CD4-positive, alpha-beta T cell treated with Interleukin-17A for 1 hour (primary cell): ENCODE measurements at places on chromosomes 7 and 10.

- DNase-seq: no peak
Observed at GRCh38 chr10:104301907-104302690, 33.1 kb downstream of the GSTO2 start.

DNA sequence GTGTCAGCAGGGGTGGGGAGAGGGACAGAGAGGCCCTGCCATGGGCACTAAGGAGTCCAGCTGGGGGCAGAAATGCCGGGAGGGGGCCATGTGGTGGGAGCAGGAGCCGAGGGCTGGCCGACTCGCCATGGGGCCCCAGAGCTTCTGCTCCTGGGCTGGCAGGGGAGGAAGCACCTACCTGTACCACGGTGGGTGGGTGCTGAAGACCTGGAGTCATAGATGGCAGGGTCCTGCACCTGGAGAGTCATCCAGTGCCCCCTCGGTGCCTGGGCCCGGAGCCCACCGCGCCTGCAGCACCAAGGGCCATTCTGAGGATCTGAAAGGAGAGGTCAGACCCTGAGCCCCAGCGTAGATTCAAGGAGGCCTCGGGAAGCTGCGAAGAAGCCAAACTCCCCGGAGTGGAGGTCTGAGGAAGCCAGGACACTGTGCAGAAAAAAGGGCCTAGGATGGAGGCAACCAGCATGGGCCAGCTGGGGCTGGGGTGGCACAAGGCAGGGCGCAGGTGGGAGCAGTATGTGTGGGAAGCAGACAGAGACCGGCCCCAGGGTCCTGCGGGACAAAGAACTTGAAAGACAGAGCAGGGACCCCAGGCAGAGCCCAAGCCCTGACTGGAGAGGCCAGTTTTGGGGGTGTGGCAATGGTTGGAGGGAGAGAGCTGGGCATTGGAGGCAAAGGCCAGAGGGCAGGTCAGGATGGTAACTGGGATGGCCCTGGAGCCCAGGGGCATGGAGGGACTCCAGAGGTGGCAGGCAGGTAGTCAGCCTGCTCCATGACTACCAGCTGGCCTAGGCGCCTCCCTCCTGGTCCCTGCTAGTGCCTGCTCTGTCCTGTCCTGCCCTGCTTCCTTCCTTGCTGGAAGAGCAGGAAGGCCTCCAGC, 26.7 kb upstream of the SMARCD3 start:
- no peak for DNase-seq

DNA sequence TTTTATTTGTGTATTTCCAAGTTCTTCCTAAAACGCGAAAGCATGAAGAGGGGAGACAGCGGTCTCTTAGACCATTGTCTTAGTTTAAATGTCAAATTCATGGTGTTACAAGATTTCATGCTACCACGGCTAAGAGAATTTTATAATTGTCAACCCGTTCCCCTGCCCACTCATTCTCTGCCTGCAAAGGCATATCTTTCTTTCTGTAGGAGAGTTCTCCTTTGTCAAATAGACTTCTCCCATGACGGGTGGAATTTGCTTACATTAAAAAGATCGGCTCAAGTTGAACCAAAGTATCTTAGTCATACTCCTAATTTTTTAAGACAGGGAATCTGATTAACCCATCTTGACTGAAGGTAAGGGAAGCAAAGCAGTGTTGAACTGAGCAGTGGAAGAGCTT, 539.2 kb downstream of the REEP3 start:
- no peak for DNase-seq

GRCh38 chr10:129090618-129091366, 376.2 kb upstream of the MGMT start:
- DNase-seq: no peak

GRCh38 chr7:55622241-55622640, 49.9 kb upstream of the VOPP1 start:
- no peak for DNase-seq

- DNase-seq: no peak
Observed at GRCh38 chr10:117694190-117694589, 151.6 kb downstream of the EMX2 start.

GRCh38 chr10:129335942-129336341, 131.1 kb upstream of the MGMT start:
- no peak for DNase-seq

DNA sequence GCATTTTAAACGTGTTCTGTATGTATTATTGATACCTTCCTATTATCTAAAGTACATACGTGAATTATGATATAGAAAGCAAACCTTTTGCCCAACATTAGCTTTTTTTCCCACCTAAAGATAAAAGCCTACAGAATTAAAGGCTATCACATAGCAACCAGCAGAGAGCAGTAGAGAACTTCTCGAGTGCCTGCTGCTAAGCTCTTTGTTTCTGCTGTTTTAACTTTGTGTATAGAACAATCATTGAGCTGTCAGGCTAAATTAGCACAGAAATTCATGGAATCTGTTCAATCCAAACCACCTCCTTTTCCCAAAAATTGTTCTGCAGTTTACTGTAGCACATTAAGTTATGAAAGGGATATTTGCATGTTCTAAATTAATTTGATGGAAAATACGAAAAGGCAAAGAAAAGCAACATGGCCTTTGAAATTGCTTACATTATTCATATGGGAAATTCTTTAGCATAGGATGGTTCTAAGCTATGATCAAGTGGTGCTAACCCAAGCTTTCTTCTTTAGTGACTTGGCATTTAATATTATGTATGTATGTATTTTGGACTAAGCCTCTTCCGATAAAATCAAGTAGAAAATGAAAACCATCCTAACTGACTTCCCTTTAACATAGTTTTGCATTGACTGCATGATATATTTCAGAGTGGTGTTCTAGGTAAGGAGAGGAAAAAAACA, 1288.5 kb downstream of the GATA3 start:
- DNase-seq: peak; percentile 16

DNA sequence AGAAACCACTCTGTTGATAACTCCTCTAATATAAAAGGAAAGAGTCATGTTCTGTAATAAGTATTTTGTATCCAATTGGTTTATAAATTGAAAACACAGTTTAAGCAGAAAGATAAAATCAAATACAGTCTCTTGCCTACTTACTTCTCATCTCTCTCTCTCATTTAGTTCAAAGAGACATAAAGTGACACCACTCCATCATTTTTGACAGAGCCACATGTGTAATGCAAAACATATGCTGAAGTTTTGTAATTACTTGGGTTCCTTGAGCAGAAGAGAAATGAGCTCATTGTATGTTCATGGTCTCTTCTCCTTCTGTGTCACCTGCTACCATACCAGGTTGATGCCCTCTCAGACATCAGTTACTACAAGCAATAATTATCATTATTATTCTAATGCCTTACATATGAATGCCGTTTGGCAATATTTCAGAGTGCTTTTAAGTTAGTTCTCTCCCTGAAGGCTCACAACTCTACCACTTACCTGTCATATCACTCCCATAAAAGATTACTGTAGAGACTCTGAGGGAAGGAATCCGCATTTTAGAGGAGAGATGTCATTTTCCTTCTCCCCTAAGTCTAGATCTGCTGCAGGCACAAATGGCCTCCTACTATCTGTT, 59.9 kb upstream of the SKAP2 start:
- no peak for DNase-seq

- DNase-seq: no peak
Observed at GRCh38 chr7:133355325-133355708, 102.4 kb downstream of the EXOC4 start.

DNA sequence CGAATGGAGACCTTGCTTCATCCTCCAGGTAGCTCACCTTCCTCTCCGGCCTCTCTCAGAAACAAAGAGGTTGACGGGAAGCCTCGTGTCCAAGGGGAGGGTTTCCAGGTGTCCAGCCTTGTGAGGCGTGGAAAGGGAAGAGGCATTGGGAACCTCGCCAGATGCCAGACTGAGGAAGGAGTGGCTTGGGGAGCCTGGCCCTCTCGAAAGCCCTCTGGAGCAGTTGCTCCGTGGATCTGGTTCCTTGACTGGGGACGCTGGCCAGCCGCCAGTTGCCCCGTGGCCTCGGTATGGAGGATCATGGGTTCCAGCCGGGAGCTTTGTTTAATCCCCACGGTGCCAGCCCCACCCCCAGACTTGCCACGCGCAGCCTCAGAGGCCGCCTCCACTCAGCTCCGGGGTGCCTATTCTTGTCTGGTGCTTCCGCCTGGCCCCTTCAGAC, 30.3 kb upstream of the SUN1 start:
- DNase-seq: no peak

DNA sequence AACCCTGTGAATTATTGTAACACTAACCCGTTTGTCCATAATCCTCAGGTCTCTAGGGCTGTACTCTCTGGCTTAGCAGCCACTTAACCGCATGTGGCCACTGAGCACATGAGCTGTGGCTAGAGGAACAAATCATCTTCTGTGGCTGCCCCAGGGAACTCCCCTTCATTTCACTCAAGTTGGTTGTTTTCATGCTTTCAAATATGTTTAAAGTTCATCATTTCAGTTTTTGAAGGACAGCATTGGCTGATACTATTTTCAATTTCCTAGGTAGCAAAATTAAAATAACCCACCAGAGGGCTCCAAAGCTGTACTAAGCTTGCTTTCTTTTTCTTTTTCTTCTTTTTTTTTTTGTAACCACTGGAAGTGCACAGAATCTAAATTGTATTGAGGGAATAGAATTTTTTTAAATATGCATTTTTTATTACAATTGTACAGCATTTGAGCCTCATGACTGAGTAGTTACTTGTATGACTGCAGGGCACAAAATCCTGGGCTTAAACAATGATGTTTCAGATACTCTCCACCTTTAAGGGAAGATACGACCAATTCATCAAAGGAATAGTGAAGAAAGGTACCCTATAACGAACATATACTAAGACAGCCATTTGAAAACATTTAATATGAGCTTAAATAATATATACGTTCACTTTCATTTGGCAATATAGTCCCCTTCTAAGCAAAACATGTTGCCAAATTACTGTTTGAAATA, 38.6 kb downstream of the MRC1 start:
- DNase-seq: peak; percentile 28

DNA sequence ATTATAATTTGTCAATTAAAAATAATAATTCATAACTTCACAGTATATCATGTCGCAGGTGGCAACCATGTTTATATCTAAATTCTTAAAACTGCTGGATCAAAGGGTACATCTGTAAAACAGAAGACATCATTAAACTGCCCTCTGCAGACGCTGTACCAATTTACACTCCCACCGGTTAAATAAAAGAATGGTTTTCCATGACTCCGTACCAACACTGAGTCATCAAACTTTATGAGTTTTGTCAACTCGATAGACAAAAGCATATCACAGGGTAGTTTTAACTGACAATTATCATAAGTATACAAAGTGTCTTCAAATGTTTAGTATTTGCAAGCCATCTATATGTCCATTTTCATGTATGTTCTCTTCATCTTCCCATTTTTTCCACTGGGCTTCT, 5.7 kb upstream of the GSTK1 start:
- no peak for DNase-seq

DNA sequence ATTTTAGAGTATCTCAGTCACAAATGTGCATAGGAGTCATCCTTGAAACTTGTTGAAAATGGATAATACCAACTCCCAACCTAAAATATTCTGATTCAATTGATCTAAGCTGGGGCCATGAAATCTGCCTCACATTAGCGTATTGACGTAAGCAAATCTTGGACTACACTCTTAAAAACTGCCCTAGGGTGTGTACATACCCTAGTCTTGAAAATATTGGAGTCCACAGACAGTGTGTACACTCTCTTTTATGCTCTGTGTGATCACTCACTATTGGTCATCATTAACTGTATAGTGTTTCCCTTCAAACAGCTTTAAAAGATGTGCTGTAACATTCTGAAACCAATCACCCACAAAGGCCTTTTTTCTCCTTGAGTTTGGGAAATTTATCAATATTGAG, 102.9 kb upstream of the FERD3L start:
- no peak for DNase-seq

GRCh38 chr7:104530251-104530650, 201.8 kb downstream of the LHFPL3 start:
- no peak for DNase-seq

GRCh38 chr10:116917481-116917880, 68.2 kb downstream of the ENO4 start:
- DNase-seq: no peak

DNA sequence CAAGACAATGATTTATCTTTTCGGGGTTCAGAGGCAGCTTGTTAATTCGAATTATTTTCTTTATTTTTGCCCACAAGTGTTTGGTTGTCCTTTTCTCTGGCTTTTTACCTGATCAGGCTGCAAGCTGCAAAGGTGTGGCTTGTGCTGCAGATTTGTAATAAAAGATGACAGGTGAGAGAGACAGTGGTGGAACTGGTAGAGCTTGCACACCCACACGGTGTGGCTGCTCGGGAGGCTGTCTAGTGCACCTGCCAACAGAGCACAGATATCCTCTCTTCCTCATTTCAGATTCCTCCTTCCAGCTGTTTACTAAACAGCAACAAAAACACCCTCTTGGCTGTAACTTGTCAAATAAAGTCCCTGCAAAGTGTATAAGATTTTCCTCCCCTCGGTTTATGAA, 9.2 kb downstream of the GJD4 start:
- DNase-seq: no peak

- no peak for DNase-seq
Observed at GRCh38 chr7:149851449-149851848, 13.3 kb downstream of the ZNF862 start.

DNA sequence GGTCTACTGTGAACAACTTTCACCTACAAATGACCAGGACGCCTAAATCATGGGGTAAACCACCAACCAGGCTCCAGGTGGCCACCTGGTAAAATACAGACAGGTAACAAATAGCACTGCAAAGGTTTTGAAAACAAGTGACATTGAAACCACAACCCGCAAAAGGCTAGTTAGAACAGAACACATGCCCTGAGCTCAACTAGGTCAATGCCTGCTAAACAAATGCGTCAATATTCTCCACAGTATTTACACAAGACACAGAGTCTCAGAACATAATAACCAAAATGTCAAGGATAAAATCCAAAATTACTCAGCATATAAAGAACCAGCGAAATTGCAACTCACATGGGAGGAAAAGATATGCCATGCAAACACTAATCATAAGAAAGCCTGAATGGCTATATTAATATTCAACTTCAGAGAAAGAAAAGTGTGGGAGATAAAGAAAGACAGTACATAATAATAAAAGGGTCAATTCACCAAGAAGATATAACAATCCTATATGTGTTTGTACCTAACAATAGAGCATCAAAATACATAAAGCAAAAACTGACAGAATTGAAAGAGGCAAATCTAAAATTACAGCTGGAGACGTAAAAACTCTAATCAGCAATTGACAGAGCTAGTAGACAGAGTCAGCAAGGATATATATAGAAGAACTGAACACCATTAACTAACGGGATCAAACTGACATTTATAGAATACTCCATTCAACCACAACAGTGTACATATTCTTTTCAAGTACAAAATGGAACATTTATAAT, 47.6 kb downstream of the SMURF1 start:
- DNase-seq: no peak

GRCh38 chr7:107846324-107846723, 43.3 kb upstream of the SLC26A3 start:
- DNase-seq: no peak

GRCh38 chr10:114009281-114009996, 34.2 kb upstream of the ADRB1 start:
- no peak for DNase-seq

- DNase-seq: no peak
Observed at GRCh38 chr10:80156216-80156615, 23.7 kb downstream of the PLAC9 start.

DNA sequence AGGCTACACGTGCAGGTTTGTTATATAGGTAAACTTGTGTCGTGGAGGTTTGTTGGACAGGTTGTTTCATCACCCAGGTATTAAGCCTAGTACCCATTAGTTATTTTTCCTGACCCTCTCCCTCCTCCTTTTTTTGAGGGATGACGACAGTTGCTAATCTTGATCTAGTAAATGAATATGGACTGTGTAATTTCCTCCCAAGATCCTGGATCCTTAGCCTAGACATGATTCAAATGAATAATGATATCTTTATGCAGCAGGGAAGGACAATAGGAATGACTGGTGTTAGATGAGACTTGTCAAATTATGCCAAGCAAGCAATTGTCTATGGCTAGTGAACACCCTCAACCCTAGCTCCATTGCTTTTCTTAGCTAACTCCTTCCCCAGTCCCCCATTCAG, 156.2 kb downstream of the PLPP4 start:
- no peak for DNase-seq
